Heart right ventricle (tissue), 16 donors: ENCODE measurements at places on chromosomes 6 and 20. TPM values are rescaled to one million over a fixed set of nuclear protein-coding genes. Genes with fewer than 3 reads are reported as not detected.

DNA sequence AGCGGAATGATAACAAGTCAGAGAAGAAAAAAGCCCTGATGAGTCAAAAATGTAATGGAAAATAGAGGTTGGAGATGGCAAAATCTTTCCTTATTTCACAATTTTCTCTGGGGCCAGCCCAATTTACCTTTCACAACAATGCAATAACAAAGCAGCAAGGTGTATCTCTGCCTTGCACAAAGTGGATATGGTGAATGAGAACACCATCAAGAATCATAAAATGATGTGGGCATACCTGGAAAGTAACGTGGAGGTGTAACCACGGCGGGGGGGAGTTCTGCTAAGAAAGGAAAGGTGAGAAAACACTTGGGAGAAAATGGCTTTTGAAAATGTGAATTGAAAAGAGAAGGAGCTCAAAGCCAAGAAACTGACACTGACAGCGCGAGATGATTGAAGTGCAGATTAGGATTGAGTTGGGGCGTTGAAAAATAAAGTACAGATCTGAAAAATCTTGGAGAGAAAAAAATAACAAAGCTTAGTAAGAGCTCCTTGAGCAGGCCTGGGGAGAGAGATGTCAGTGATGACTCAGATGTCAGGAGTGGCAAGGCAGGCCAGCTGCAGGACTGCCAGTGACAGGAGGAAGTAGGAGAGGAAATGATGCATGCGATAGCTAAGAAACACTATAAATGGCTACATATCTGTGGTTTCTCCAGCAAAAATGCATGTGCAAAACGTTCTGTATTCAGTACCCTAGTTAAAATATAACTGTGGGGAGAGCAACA is 26.2 kb downstream of the ARHGAP18 start:
- DNase-seq, result peak; percentile 77

DNA sequence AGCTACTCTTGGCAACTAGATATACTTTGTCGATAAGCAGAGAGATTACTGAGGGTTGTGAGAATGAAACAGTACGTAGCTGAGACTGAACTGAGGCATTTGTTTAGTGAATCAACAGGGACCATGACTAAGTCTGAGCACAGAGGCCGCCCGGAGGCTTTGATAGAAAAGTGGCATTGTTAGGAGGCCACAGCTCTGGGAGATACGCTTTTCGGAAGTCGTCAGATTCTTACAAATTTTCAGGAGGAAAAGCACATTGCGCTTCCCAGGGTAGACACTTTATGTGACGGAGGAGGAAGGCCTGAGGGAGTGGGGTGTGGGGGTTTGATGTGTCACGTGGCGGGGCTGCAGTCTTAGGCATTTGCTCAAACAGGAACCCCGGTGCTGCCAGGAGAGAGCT is 69.4 kb downstream of the PSMG4 start:
- no peak for DNase-seq

GRCh38 chr6:53461041-53461656 is 83.8 kb downstream of the GCLC start:
- DNase-seq, result no peak

DNA sequence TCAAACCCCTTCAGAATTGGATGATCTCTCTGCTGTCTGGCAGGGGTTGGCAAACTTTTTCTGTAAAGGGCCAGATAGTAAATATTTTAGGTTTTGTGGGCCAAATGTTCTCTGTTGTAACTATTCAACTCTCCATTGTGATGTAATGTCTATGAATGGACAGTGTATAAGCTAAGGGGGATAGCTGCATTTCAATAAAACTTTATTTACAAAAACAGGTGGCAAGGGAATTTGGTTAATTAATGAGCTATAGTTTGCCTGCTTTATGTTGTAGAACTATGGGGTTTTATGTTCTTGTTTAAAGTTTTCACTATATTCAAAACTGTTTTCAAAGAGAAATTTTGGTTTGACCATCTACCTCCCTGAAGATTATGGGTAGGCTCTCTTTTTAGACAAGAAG is 182.1 kb upstream of the CITED2 start:
- no peak for DNase-seq

GRCh38 chr6:38319256-38320212 is 320.2 kb downstream of the BTBD9 start:
- no peak for DNase-seq

DNA sequence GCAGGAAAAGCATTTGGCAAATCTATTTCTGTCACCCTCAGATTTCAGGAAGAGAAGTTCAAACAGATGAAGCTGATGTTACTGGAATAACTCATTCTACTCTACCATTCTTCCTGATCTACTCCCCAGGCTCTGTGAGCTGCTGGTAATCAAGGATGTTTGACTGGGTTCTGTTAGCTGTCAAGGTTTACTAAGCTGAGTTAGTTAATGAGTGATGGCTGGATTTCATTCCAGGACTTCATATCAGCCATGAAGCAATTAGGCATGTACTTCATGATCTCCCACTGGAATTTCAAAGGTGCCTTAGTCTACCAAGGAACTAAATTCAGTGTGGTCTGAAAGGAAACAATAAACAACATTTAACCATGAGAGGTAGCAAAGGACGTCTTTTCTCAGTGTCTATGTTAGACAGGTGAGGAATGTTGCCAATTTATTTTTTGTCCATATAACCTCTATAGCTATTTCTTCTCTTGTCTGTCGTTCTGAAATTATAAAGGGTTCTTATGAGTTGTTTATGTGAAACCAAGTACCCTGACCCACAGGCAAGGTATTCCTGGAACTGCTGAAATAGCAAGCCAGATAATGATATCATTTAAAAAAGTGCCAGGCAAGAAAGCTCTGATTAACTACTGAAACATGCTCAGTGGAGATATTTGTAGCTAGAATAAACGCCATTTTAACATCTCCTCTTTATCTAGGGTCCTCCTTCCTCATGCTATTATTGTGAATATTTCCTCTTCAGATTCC is 112.9 kb downstream of the BACH2 start:
- no peak for DNase-seq

- DNase-seq, result no peak
Measured at GRCh38 chr6:33075568-33076405, at the start of gene HLA-DPB1. Gene HLA-DPB1 (plus strand): TSS chr6:33075990. CDS start chr6:33076042, 52 bp downstream.

DNA sequence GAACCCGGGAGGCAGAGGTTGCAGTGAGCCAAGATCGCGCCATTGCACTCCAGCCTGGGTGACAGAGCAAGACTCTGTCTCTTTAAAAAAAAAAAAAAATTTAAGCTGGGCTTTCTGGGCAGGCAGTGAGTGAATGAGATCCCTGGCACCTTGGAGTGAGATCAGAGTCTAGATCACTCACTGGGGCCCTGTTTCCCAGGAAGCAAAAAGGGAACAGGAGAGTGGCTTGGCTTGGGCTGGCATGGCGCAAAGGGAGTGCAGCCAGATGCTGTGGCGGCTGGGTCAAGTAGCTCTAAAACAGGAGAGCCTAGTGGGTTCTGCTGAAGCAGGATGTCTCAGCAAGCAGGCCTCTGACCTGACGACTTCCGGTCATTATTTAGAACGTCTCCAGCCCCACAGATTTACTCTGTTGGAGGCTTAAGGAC is 10.4 kb downstream of the PLCG1 start:
- peak; percentile 55 for DNase-seq

- no peak for DNase-seq
Measured at GRCh38 chr6:156279261-156279969, 497.8 kb upstream of the ARID1B start.

GRCh38 chr6:90537723-90538258 is 49.1 kb downstream of the MAP3K7 start:
- no peak for DNase-seq

- DNase-seq, result no peak
Measured at GRCh38 chr6:31767096-31767645, 4.7 kb downstream of the SAPCD1 start.

DNA sequence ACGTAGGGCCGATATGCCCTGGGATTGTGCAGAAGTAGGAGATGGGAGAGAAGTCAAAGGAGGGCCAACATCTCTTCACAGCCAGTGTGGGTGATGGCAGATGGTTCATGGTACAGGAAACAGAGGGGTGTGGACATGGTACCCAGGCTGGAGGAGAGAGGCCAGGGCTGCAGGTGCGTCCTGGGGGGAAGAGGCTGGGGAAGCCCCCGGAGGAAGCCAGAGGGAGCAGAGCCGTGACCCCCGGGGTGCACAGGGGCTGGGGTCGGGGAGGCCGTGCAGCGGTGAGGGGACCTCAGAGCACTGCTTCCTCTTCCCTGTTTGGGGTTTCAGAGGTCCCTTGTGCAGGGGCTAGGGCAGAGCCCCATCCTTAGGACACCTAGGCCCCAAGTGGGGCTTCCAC is 11.2 kb upstream of the ZBTB46 start:
- no peak for DNase-seq

DNA sequence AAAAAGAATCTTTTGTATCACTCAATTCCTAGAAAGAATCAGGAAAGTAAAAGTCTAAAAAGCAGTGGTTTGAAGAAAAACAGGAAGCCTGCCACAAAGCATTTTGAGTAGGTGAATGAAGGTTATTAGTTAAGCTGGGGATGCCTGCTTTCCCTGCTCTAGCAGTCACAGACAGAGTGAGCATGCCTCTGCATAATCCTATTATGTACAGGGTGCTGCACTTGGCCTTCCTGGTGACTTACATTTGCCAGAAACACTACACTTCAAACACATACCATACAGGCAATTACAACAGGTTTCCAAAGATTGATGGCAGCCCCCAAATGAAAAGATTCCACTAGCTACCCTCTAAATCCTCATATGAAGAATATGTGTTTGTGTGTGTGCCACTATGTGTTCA is 130.8 kb downstream of the TPBG start:
- DNase-seq, result no peak

- no peak for DNase-seq
Measured at GRCh38 chr20:7908905-7909304, 31.4 kb downstream of the HAO1 start.

DNA sequence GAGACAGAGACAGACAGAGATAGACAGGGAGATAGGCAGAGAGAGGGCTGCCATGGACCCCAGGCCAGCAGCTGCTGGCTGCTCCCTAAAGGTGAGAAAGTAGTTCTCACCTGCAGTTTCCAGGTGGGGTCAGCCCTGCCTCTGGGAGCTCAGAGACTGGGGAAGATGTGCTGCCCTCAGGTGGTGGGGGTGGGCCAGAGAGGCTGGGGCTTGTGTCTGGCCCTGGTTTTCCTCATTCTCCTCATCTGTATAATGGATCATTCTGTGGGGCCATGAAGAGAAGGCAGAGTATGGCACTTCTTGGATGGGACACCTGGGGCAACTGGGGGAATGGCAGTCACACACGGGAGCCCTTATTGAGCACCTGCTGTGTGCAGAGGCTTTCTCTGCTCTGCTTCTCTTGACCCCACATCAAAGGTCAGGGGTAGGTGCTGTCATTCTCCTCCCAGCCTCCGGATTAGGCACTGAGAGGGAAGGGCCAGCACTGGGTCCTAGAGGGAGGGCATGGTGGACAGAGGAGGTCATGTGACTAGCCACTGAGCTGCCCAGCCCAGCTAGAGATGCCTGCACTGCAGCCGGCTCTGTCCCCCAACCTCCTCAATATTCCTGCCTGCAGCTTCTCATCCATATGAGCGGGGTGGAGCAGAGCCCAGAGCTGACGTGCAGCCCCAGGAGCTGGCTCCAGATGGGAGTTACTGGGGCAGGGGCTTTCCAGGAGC is 4.1 kb downstream of the ANGPT4 start:
- no peak for DNase-seq

UBD gene
- not detected for total RNA-seq

KIF25 gene
- not detected for total RNA-seq

HLA-G gene
- total RNA-seq, result 0.45 TPM

PRSS35 gene
- 0.33 TPM for total RNA-seq

GMPR gene
- total RNA-seq, result 139 TPM

NHLRC1 gene
- 0.92 TPM for total RNA-seq

ANGPT4 gene
- total RNA-seq, result not detected

CTCFL gene
- total RNA-seq, result not detected

PCIF1 gene
- 23.6 TPM for total RNA-seq

PSORS1C1 gene
- total RNA-seq, result 1.00 TPM
